NCI-H2227 treated with DMSO at 0.1 percent for 48 hours (cell line): ENCODE measurements at places on chromosomes 1 and 21.

DNA sequence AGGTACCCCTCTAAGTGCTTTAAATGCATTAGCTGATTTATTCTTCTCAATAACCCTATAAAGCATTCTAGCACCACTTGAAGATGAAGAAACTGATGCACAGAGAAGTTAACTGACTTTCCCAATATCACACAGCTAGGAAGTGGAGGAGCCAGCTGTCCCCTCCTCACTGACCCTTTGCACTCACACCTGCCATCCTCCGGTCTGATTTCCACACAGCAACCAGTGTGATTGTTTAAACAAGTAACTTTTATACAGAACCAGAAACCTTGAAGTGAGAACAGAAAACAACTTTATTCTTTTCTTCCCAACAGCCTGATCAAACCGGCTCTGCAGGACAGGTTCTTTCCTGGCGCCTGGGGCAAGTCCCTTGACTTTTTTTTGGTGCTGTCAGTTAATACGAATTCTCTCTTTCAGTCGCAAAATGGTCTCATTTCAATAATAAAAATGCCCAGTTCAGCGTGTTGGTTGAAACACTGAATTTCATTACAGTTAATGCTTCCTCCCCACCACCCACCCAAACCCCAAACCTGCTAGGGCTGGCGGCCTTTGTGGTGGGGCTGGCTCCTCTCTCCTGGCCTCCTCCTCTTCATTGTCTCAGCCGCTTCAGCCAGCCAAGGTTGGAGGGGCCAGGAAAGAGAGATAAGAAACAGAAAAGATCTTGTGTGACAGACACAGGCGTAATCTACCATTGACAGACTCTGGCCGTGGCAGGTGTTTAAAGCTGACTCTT is 26.4 kb upstream of the EEIG2 start:
- DNase-seq: no peak

DNA sequence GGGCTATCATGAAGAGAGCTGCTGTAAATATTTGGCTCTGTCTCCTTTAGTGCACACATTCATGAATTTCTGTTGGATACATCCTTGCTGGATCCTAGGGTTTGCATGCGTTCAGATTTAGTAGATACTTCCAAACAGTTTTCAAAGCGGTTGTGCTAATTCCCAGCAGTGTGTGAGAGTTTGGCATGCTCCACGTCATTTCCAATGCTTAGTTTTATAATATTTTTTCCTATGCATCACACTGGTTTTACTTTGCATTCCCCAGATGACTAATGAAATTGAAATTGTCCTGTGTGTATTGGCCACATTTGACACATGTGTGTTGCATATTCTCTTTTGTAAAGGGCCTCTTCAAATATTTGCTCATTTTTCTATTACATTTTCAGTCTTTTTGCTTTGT is 18.5 kb upstream of the AADACL3 start:
- DNase-seq: no peak

DNA sequence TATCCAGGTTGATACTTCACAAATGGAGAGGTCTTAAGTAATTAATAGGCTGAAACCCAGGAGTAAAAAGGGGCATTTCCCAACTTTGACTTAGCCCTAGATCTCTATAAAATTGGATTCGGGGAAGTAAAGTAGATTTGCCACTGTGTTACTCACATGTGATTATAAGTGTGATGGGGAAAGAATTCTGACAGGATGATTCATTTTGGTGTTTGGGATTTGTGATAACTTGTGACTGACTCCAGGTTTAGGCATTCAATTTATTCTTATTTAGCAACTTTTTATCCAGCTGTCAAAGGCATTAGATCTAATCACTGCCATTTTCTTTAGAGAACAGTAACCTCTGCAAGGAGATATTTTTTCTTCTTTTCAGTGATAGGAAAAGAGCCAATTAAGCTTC is 175.5 kb downstream of the ASTN1 start:
- DNase-seq: no peak

GRCh38 chr1:152967201-152967600 is 3.2 kb upstream of the SPRR4 start:
- DNase-seq: no peak
